ENCODE measurements at places on chromosomes 7 and 10. TPM values are rescaled to one million over a fixed set of nuclear protein-coding genes. Genes with fewer than 3 reads are reported as not detected.

DNA sequence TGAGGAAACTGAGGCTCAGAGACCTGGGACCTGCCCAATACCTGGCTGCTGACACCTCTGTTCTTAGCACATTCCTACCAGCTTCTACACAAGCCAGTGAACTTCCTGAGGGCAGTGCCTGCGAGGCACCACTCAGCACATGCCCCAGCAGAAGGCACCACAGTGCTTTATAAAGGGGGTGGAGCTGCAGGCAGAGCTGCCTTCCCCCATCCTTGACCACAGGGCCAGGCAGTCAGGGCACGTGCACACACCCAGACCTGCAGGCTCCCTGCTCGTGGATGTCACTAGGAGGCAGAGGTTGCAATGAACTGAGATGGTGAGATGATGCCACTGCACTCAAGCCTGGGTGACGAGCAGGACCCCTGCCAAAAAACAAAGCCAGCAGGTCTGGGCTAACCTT is 39.2 kb upstream of the TUBB8 start:
- DNase-seq: no peak
- no peak overlapping the region for H3K4me3 ChIP-seq
- H3K27ac ChIP-seq: no peak overlapping the region

DNA sequence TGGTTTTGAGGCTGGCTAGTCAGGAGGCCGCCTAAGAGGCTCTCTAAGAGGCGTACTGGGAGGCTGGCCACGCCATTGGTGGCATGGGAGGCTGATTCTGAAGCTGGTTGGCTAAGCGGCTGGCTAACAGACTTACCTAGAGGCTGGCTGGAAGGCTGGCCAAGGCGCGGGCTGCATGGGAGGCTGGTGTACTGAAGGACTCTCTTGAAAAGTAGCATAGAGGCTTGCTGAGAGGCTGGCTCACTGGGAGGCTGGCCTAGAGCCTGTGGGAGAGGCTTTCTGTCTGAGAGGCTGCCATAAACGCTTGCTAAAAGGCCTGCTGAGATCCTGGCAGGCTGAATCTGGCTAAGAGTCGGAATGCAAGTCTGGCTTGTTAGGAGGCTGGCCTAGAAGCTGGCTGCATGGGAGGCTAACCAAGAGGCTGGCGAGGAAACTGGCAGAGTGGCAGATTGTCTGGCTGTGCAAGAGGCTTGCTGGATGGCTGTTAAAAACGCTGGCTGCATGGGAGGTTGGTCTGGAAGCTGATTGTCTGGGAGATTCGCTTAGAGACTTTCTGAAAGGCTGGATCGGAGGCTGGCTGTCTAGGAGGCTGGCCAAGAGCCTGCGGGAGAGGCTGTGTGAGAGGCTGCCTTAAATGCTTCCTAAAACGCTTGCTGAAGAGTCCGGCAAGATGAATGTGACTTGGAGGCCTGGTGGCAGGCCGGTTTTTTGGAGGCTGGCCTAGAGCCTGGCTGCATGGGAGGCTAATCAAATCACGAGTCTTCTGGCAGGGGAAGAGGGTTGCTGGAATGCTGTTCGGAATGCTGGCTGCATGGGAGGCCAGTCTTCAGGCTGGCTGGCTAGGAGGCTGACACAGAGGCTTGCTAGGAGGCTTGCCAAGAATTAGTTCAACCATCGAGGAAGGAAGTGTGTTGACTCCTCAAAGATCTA is 134.2 kb downstream of the OR13A1 start:
- H3K27ac ChIP-seq: no peak overlapping the region
- no peaks in the 10 kb centered on the region for H3K36me3 ChIP-seq
- H3K4me3 ChIP-seq: no peak overlapping the region
- no peaks in the 10 kb centered on the region for H3K27me3 ChIP-seq

Gene GJD4
- total RNA-seq: not detected

GRCh38 chr10:49568235-49568634 is 29.3 kb upstream of the ERCC6 start:
- no peaks in the 10 kb centered on the region for H3K27me3 ChIP-seq
- H3K36me3 ChIP-seq: no peaks in the 10 kb centered on the region
- no peak overlapping the region for H3K4me3 ChIP-seq
- DNase-seq: no peak

GRCh38 chr10:10403762-10404161 is 613.9 kb upstream of the CELF2 start:
- no peak for DNase-seq
- no peaks in the 10 kb centered on the region for H3K4me1 ChIP-seq
- no peaks in the 10 kb centered on the region for H3K27me3 ChIP-seq
- no peak overlapping the region for H3K4me3 ChIP-seq
- H3K36me3 ChIP-seq: no peaks in the 10 kb centered on the region

Gene IL6
- total RNA-seq: not detected

DNA sequence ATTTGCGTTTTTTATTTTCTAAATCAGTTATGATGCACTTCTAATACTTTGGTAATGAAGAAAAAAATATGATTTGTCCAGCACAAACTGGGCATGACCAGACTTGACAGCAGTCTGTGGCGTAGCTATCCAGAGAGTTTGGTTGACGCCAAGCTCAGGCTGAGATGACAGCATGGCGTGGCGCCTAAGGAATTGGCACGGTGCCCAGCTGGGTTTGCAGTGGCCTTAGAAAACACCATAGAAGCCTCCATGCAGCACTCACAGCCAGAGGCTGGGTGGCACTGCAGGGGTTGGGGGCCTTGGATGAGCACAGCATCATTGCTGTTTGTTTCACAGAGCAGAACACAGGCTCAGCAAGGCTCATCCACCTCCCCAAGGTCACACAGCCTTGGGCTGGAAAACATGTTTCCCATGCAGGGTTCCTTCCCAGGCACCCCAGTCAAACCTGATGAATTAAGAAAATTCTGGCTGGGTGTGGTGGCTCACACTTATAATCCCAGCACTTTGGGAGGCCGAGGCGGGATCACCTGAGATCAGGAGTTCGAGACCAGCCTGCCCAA is 88.9 kb downstream of the GTF2IRD1 start:
- peak overlapping the region; percentile 75 for H3K27ac ChIP-seq
- peak; percentile 33 for DNase-seq
- no peak overlapping the region for H3K4me3 ChIP-seq
- no peaks in the 10 kb centered on the region for H3K27me3 ChIP-seq
- H3K36me3 ChIP-seq: no peaks in the 10 kb centered on the region

Gene MYL10
- not detected for total RNA-seq

Gene PRPS1L1
- not detected for total RNA-seq

- no peaks in the 10 kb centered on the region for H3K4me1 ChIP-seq
- no peaks in the 10 kb centered on the region for H3K27me3 ChIP-seq
- H3K36me3 ChIP-seq: no peaks in the 10 kb centered on the region
- no peak overlapping the region for H3K27ac ChIP-seq
- no peak for DNase-seq
Observed at GRCh38 chr10:23467548-23467947, 28.7 kb downstream of the OTUD1 start.

Gene SPDYE5
- total RNA-seq: not detected

GRCh38 chr10:117964536-117964935 is 82.2 kb downstream of the RAB11FIP2 start:
- H3K27me3 ChIP-seq: no peaks in the 10 kb centered on the region
- no peak overlapping the region for H3K27ac ChIP-seq
- DNase-seq: no peak
- H3K4me3 ChIP-seq: no peak overlapping the region

DNA sequence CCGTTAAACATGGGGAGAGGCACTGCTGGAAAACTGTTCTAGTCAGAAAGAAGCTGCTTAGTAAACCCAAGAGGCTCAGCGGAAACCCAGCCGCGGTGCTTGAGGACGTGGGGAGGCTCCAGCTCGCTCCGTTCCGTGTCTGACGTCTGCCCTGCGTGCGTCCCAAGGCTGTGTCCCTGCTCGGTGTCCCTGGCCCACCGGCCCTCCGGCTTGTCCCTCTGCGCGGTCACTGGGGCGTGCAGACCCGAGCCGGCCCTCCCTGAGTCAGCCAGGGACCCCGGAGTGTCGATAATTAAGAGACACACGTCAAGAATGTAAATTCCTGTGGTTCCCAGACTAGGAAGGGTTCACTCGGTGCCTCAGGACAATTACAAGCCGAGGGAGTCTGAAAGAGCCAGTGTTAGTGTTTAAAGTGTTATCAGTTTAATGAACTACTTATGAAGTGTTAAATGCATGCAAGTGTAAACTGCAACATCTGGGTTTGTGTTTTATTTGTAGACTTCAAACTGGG is 98.9 kb downstream of the WDR11 start:
- peak; percentile 23 for DNase-seq
- no peak overlapping the region for H3K27ac ChIP-seq
- H3K27me3 ChIP-seq: peaks cover 38% of the 10 kb centered on the region
- no peaks in the 10 kb centered on the region for H3K36me3 ChIP-seq
- peak overlapping the region; percentile 55 for H3K4me3 ChIP-seq

DNA sequence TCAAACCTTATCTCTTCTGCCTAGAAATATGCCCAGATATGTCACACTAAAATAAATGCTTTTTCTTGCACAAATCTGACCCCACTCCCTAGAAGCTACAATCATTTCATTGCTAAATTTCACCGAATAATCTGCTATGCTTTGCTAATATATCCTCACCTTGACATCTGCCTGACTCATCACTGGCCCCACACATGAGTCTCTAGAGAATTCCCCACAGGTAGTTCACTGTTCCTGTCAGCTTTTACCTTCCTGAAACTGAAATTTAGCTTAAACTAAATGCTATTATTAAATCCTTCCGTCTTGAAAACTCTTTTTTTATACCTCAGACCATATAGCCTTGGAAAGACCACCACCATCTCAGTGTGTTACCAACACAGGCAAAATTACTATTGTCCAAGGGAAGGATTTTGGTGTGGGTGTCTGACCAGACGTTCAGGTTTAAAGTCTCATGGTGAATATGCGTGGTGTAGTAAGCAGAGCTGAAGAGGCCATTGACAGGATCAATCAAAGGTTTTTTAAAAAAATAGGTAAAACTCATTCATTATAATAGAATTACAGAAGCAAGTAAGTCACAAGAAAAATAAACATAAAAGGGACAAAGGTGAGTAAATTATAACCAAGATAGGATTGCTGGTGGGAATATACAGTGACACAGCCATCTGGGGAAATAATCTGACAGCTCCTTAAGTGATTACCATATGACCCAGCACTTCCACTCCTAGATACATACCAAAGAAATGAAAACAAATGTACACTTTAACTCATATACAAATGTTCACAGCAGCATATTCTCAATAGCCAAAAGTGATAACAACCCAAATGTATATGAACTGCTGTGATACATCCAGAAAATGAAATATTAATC is 173.5 kb downstream of the KMT2E start:
- no peak overlapping the region for H3K27ac ChIP-seq
- DNase-seq: no peak
- H3K4me1 ChIP-seq: peaks cover 5% of the 10 kb centered on the region
- no peaks in the 10 kb centered on the region for H3K27me3 ChIP-seq

DNA sequence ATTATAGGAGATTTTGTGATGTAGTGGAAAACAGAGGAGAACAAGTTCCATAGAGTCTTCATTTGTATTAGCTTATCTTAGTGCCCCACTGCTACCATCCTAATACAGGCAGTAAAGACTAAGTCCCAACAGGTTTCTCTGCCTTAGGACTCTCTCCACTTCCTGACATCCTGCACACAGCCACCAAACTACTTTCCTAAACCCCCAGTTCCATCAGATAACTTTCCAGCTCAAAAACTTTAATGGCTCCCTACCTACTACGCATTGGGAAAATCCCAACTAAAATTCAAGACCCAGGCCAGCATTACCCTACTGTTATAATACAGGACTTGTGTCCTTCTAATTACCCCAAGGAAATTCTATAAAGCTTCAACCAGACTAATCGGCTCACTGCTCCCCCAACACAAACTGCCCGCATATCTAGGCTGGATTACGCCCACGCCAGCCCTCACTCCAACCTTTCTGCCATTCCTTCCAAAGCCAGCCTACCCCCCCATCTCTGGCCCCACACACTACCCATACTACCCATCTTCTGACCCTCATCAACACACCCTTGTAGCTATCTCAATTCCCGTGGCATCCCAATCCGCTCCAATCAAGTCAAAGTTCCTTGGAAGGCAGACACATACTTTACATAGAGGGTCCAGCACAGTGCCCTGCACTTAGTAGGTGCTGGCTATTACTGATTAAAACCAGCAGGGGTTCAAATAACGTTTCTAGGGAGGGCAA is 1.4 kb downstream of the IDE start:
- peaks cover 42% of the 10 kb centered on the region for H3K4me1 ChIP-seq
- DNase-seq: no peak
- H3K36me3 ChIP-seq: peaks cover 10% of the 10 kb centered on the region
- peak overlapping the region; percentile 93 for H3K4me3 ChIP-seq

DNA sequence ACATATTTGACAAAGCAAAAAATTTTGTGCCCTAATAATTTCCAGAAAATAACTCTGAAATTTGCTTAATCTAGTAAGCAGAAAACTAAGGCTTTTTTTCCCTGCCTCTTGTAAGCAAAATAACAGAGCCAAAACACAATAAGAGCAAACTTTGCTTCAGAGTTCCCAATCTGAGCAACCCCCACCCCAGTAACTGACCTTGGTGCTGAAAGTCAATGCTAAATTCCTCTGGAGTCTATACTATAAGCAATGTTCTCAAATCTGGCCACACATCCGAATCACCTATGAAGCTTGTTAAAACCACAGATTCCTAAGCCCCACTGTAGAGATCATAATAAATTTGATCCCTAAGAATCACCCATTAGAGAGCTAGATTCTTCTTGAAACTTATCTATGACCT is 150.5 kb downstream of the ELAPOR2 start:
- no peak overlapping the region for H3K4me3 ChIP-seq
- H3K27ac ChIP-seq: no peak overlapping the region
- H3K4me1 ChIP-seq: no peaks in the 10 kb centered on the region
- no peak for DNase-seq

Gene IGFBP1
- total RNA-seq: not detected

Gene CLCN1
- 3.6 TPM for total RNA-seq

- no peak overlapping the region for H3K4me3 ChIP-seq
- DNase-seq: no peak
Observed at GRCh38 chr10:70682920-70683600, 10.8 kb downstream of the ADAMTS14 start.

- no peak for DNase-seq
- H3K36me3 ChIP-seq: no peaks in the 10 kb centered on the region
- no peaks in the 10 kb centered on the region for H3K4me1 ChIP-seq
Observed at GRCh38 chr7:16531707-16532106, 5.1 kb downstream of the LRRC72 start.

- H3K27ac ChIP-seq: no peak overlapping the region
- no peak overlapping the region for H3K4me3 ChIP-seq
- H3K4me1 ChIP-seq: peaks cover 4% of the 10 kb centered on the region
- H3K36me3 ChIP-seq: no peaks in the 10 kb centered on the region
- H3K27me3 ChIP-seq: peaks cover 1% of the 10 kb centered on the region
- no peak for DNase-seq
Observed at GRCh38 chr10:98033515-98033914, 3.1 kb upstream of the CRTAC1 start.

Gene WEE2
- total RNA-seq: not detected

- H3K27me3 ChIP-seq: no peaks in the 10 kb centered on the region
- no peak overlapping the region for H3K4me3 ChIP-seq
- H3K27ac ChIP-seq: no peak overlapping the region
Observed at GRCh38 chr10:130751106-130751840, 560.2 kb downstream of the TCERG1L start.

Data from psoas muscle (tissue), 8 donors.